ENCODE measurements at places on chromosomes 3 and 15.

- no peak for DNase-seq
Observed at GRCh38 chr15:67691450-67691849, 133.9 kb upstream of the SKOR1 start.

DNA sequence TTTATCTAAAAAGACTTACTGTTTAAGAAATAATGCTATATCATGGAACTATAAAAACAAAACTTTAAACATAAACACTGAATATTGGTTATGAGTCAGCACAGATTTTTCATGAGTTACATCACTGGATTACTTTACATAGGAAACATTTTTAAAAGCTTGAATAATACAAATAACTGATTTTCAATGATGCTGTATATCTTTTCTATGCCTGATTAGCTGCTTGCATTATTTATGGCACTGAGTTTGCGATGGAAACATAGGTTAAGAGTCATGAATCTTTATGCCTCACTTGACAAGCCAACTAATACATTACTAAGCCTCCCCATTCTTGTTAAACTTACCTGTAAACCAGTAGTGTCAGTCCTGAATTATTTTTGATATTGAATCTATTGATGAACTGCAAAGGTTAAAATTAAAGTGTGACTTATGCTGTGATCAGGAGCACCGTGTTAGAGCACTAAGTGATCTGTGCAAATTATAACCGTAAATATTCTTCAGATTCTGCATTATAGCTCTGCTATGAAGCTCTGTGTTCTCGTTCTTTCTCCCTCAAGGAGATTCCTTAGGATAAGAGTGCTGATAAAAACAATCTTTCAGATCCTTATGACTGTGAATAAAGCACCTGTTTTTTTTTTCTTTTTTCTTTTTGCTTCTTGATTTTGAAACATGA is 437.3 kb upstream of the BCHE start:
- no peak for DNase-seq

- no peak for DNase-seq
Observed at GRCh38 chr15:31098953-31099740, 2.4 kb downstream of the TRPM1 start.

DNA sequence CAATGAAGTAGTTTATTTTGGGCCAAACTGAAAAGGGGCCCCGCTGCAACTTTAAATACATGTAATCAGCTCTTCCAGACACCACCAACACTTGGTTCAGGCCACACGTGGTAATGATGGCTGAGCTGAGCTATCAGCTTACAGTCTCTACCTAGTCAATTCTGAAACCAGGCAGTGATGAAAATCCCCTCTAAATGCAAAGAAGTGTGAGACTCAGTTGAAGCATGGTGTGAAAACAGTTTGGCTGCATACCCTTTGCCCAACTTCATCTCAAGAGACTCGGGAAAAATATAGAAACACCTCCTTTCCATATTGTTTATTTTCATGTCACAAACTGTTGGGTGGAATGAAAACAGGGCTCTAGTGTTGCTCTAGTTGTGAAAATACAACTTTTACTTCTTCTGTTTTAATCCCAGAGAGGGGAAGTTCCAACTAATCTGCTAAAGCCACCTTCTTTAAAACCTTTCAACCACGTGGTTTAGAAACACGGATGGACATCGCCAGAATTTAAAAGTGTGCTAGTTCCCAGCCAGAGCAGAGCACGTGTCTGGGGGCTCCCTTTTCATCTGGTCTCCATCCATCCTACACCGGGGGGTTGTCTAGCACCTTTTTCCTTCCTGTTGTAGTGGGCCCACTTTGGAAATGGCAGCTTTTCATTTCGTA is 229.1 kb downstream of the EPHB1 start:
- no peak for DNase-seq

- no peak for DNase-seq
Observed at GRCh38 chr3:68793759-68794701, 138.3 kb downstream of the TAFA4 start.

DNA sequence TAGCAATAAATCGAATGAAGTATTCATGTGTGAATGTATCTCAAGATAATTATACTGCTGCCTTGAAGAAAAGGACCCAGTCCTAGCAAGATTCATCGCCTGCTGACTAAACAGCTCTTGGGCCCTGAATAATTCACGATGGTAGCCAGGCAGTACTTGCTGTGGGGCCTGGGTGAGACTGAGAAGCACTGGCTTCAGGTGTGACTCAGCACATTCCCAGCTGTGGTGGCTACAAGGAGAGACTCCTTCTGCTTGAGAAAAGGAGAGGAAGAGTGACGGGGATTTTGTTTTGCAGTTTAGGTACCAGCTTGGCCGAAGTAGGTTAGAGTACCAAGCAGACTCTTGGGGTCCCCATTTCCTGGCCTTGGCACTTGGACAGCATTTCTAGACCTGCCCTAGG is 47.6 kb upstream of the CD200R1L start:
- DNase-seq = no peak

- DNase-seq = no peak
Observed at GRCh38 chr3:140166861-140167599, 232.0 kb downstream of the CLSTN2 start.

GRCh38 chr3:59486520-59486919 is 436.7 kb upstream of the CFAP20DC start:
- no peak for DNase-seq

DNA sequence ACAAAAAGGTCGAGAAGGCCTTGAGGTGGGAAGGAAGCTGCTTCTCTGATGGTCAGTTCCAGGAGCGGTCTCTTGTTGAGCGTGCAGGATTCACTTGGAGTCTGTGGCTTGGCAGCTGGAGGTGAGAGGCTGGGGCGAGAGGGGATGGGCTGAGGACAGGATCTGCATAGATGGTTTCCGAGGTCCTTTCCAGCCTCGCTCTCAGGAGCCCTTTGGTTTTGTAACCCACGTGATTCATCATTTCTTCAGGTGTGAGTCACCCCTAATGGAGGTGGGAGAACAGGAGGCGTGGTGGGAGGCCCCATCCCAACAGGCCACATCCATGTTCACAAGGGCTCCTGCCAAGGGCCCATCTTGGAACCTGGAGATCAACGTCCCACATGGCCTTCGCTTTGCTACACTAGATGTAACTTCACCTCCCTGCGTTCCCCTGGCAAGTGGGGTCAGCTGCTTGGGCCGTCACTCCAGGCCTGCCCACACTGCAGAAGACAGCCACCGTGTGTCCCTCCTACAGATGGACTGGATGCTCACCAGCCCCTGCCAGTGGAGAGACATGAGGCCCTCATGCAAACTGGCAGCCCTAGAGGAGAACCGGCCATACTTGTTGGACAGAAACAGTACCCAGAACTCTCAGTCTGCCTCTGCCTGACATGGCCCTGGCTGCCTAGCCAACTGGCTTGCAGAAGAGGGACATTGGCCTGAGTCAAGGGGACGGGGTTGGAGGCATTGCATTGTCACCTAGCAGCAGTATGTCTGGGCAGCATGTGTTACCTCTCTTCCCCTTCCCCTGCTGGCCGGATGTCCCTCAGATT is 1.6 kb upstream of the PCSK6 start:
- DNase-seq = no peak
